Kasumi-1 (cell line): ENCODE measurements at places on chromosomes 12 and 14.

GRCh38 chr14:91402771-91403600 is 14.6 kb downstream of the CCDC88C start:
- no peak for DNase-seq

GRCh38 chr12:111819191-111820158 is 22.6 kb upstream of the MAPKAPK5 start:
- DNase-seq = no peak

GRCh38 chr14:70709726-70710382 is 68.1 kb downstream of the TTC9 start:
- DNase-seq = no peak

DNA sequence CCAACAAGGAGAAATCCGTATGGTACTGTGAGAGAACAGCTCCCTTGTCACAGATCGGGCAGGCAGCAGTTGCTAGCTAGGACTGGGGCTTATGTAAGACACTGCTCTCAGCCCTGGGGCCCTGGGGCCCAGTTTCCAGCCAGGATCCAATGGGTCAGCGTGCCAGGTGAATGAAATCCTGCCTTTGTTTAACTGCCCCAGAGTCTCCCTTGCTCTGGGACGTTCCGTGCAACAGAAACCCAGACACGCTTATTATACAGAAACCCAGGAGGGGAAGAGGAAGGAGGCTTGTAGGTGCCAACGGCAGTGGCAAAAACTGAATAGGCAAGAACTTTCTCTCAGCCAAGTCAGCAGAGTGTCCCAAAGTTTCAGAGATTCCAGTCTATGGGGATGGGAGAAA is 110.6 kb downstream of the DIO2 start:
- no peak for DNase-seq

- no peak for DNase-seq
Measured at GRCh38 chr14:88866305-88866704, 41.9 kb downstream of the TTC8 start.

GRCh38 chr12:57762463-57762862 is 4.4 kb downstream of the CYP27B1 start:
- DNase-seq = no peak

DNA sequence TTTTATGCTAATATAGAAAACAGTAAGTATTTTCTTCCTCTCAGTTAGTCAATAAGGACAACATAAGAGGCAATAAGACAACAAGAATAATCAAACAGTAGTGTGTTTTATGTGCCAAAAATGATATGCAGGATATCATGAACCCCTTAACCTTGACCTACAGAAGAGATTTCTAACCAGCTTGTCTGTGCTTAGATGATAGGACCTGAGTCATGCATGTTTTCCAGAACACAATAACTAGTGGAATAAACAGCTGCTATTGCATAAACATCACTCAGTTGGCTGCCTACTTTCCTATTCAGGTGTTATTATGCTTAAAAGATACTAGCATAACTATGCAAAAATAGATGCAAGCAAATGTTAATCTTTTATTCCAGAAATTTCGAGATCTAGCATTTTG is 282.5 kb downstream of the PRKD1 start:
- DNase-seq = no peak

GRCh38 chr12:65019696-65020234 is 101.3 kb downstream of the WIF1 start:
- DNase-seq = no peak

DNA sequence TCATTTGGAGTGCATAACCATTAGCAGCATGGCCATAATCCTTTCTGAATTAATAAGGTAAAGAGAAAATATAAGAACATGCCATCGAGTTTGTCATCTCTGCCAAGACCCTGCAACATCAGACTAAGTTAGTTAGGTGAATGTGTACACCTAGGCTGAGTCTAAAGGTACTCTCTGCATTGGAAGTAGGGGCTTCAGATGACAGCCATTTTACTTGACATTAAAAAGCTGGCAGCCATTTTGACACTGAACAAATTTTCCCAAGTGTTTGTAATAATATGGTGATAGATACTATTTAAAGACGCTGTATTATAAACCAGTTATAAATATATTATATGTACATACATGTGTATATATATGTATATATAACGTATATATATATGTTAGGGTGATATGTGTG is 79.0 kb downstream of the SUDS3 start:
- no peak for DNase-seq

GRCh38 chr12:12039897-12040296 is 30.8 kb upstream of the BCL2L14 start:
- no peak for DNase-seq

- DNase-seq = no peak
Measured at GRCh38 chr14:88143810-88144209, 138.9 kb downstream of the GPR65 start.

DNA sequence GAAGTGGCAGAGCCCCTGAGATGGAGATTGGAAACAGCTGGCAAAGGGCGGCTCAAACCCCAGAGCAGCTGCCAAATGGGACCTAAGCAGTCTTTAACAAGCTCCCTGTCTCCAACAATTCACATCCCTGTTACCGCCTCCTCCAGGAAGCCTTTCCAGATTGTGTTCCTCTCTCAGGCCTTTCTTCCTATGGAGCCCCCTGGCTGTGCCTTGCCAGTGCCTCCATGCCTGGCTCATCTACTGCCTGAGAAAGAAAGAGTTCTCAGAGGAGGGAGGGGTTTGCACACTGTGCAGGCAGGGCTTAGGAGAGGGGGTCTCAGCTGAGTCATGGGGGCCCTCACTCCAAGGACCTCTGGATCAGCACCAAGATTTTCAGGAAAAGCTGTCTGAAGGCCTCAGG is 8.8 kb upstream of the KRT74 start:
- no peak for DNase-seq

DNA sequence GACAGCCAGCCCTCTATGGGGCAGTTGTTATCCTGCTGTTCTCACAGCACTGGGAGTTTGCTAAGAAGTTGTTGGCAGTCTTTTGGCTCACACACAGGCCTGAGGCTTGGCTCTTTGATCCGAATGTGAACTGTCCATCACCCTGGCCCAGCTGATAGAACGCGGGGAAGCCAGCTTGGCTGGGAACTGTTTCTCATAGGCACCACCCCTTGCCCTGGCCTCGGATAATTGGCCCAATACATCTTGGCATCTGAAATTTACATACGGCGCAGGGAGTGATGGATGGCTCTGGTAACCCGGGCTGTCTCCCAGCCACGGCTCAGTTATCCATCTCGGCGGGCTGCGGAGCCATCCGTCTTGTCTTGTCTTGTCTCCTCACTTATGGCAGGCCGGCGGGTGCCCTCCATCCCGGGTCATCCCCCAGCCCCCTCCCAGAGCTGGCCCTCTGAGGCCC is 164.1 kb downstream of the PHETA1 start:
- no peak for DNase-seq

GRCh38 chr12:93460003-93460402 is 7.3 kb upstream of the MRPL42 start:
- DNase-seq = no peak
